SJCRH30 (cell line): ENCODE measurements at places on chromosomes 1 and 21. TPM values are rescaled to one million over a fixed set of nuclear protein-coding genes. Genes with fewer than 3 reads are reported as not detected.

KIF17 gene
- 0.06 and 0.10 TPM in 2 replicates for total RNA-seq

OR2T33 gene
- total RNA-seq, result not detected in 2 replicates

ACTL8 gene
- total RNA-seq, result 0.08 and 0.13 TPM in 2 replicates

GRCh38 chr1:40317394-40318074 is 448 bp upstream of the COL9A2 start:
- no peaks in the 10 kb centered on the region for H3K36me3 ChIP-seq
- no peak overlapping the region for H3K27ac ChIP-seq
- H3K4me3 ChIP-seq, result no peak overlapping the region
- peaks cover 22% of the 10 kb centered on the region for H3K4me1 ChIP-seq

GRCh38 chr1:207922554-207922953 is 11.6 kb upstream of the CD34 start:
- H3K27ac ChIP-seq, result no peak overlapping the region
- no peak overlapping the region for H3K4me3 ChIP-seq
- no peak for DNase-seq
- peaks cover 7% of the 10 kb centered on the region for H3K27me3 ChIP-seq

- no peaks in the 10 kb centered on the region for H3K27me3 ChIP-seq
- peak overlapping the region; percentile 66 for H3K4me3 ChIP-seq
- H3K4me1 ChIP-seq, result peaks cover 5% of the 10 kb centered on the region; the same call in 1 of the 2 replicates
- peak overlapping the region; percentile 78 for H3K27ac ChIP-seq
- 0 out of 2 replicates have a peak, but pooled peaks cover 5% of the 10 kb centered on the region for H3K36me3 ChIP-seq
These were observed 633 bp upstream of the RFX5 start for GRCh38 chr1:151347523-151348246.

DNA sequence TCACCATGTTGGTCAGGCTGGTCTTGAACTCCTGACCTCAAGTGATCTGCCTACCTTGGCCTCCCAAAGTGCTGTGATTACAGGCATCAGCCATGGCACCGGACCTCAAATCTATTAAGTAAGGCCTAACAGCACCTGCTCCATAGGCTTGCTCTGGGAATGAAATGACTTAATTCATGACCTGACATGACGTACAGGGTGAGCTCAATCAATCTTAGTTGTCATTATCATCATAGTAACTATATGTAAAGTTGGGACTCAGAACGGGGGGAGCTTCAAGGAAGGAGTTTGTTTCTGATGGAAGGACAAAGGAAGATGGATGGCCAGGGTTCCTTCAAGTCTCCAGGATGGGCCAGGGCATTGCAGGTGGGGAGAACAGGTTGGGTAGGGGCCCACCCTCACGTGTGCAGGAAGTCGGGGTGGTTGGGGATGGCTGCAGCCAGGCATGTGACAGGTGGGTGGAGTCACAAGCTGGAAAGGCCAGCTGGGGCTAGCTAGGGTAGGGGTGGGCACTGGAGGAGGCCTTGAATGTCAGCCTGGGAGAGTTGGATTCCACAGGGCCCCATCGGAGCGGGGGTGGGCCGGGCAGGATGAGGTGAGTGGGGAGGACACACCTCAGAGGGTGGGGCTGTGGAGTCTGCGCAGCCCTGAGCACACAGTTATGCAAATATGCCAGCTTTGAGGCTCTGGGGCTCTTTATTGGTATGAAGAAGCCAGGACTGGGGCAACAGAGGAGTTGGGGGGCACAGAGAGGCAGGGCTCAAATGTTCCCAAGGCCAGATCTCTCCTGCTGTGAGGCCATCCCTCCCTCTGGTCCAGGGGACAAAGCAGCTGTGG is 9.6 kb downstream of the TRIM62 start:
- H3K4me3 ChIP-seq, result no peak overlapping the region
- DNase-seq, result no peak
- peaks cover 37% of the 10 kb centered on the region for H3K4me1 ChIP-seq
- no peaks in the 10 kb centered on the region for H3K27me3 ChIP-seq
- peaks cover 34% of the 10 kb centered on the region for H3K36me3 ChIP-seq
- no peak overlapping the region for H3K27ac ChIP-seq

DNA sequence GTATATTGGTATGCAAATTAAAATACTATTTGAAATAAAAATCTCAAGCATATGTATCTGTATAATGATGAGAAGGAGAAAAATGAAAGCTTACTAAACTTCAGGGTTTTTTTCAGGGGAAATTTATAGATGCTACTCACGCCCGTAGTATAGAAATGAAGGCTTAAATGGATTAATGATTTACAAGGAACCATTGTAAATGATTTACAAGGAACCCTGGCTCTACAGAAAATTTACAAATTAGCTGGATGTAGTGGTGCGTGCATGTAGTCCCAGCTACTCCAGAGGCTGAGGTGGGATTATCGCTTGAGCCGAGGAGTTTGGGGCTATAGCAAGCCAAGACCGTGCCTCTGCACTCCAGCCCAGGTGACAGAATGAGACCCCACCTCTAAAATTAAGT is 150.5 kb downstream of the PCBP3 start:
- no peak overlapping the region for H3K27ac ChIP-seq
- H3K27me3 ChIP-seq, result no peaks in the 10 kb centered on the region
- no peak for DNase-seq
- H3K4me1 ChIP-seq, result no peaks in the 10 kb centered on the region
- no peaks in the 10 kb centered on the region for H3K36me3 ChIP-seq

- peaks cover 48% of the 10 kb centered on the region for H3K36me3 ChIP-seq
- peak overlapping the region; percentile 3; the same call in 1 of the 2 replicates for H3K27ac ChIP-seq
- peak; percentile 50 for DNase-seq
- 0 out of 2 replicates have a peak, but pooled peaks cover 3% of the 10 kb centered on the region for H3K4me1 ChIP-seq
- no peak overlapping the region for H3K4me3 ChIP-seq
These were observed 166.5 kb upstream of the CD34 start for GRCh38 chr1:208077232-208078075.

- H3K27ac ChIP-seq, result no peak overlapping the region
- H3K36me3 ChIP-seq, result no peaks in the 10 kb centered on the region
These were observed 200.8 kb downstream of the RHOU start for GRCh38 chr1:228935855-228936727.

DNA sequence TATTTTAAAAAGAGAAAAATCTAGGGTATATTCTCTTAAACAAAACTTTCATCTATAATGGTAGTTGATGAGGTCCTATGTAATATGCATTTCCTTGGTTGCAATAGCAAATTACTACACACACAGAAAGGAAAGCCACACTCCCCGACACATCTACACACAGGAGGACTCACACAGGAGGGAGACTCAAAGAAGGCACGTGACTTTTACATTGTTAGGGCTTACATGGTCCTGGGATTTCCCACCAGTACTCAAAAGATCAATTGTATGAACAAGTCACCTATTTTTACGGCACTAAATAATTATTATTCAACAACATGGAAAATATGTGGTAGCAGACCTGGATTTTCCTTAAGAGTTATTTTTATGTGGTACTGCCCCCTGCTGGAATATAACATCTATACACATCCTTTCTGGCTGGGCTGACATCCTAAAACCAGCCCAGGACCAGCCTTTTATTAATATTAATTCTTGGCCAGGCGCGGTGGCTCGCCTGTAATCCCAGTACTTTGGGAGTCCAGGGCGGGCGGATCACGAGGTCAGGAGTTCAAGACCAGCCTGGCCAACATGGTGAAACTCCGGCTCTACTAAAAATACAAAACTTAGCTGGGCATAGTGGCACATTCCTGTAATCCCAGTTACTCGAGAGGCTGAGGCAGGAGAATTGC is 33.9 kb upstream of the LGALS8 start:
- no peak overlapping the region for H3K4me3 ChIP-seq
- peaks cover 6% of the 10 kb centered on the region for H3K4me1 ChIP-seq
- no peaks in the 10 kb centered on the region for H3K36me3 ChIP-seq

- no peak overlapping the region for H3K4me3 ChIP-seq
- no peaks in the 10 kb centered on the region for H3K27me3 ChIP-seq
- no peak overlapping the region for H3K27ac ChIP-seq
- H3K36me3 ChIP-seq, result no peaks in the 10 kb centered on the region; the same call in 1 of the 2 replicates
- DNase-seq, result no peak
- H3K4me1 ChIP-seq, result no peaks in the 10 kb centered on the region
These were observed 76.6 kb downstream of the MAST2 start for GRCh38 chr1:45879885-45880598.

- no peaks in the 10 kb centered on the region for H3K36me3 ChIP-seq
- DNase-seq, result no peak
- no peak overlapping the region for H3K4me3 ChIP-seq
- no peaks in the 10 kb centered on the region for H3K27me3 ChIP-seq
- H3K4me1 ChIP-seq, result no peaks in the 10 kb centered on the region
These were observed 834.0 kb upstream of the TMPRSS15 start for GRCh38 chr21:19237608-19238007.

DNA sequence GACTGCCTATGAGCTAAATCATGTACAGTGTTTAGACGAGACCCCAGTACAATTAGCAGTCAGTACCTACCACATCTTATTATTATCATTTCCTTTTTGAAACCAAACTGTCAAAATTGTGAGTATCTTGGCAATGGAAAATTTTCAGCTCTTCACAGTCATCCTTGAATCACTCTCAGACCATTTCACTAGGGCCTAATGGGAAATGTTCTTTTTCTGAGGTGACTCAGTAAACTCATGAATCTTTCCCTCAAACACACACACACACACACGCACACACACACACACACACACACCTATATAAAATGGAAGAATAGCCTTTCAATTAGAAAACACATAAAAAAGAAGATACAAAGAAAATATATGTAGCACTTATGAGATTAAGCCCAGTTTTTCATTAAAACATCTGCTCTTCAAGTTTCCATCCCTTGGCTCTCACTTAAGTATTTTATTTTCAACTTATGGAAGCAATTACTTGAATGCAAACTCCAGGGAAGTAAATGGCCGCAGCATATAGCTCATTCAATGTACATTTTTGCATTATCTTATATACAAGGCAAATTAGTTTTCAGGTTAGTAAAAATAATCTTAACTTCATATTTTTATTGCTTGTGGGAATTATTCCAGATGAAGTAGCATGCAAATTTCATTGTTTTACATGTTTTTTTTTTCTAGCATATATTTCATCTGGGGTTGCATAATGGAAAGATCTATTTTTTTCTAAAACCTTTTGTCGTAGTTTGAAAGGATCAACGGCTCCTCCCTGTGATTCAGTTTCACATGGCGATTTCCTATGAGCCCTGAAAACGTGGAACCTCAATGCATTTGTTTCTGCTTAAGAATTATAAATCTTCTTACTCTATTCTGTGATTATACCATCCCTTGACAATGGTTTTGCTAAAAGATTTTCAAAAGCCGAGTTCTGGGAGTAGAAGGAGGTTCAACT is 46.3 kb upstream of the TMPRSS15 start:
- no peaks in the 10 kb centered on the region for H3K27me3 ChIP-seq
- no peaks in the 10 kb centered on the region for H3K36me3 ChIP-seq
- H3K4me1 ChIP-seq, result no peaks in the 10 kb centered on the region
- no peak overlapping the region for H3K4me3 ChIP-seq
- no peak overlapping the region for H3K27ac ChIP-seq
- DNase-seq, result no peak

DNA sequence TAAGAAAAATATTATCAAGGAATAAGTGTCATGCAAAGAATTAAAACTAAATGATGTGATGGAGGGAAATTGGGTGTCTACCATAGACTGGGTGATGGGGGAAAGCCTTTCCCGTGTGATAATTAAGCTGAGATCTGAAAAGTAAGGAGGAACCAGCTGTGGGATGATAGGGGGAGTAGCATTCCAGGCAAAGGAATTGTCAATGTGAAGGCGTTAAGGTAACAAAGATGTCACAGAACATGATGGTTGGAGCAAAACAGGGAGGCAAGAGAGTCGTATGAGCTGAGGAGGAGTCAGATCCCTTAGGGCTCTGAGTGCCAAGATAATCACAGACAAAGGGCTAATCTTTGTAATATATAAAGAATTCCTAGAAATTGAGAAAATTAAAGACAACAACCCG is 170.1 kb downstream of the CDC7 start:
- H3K27me3 ChIP-seq, result no peaks in the 10 kb centered on the region
- no peak overlapping the region for H3K4me3 ChIP-seq
- no peak for DNase-seq
- no peaks in the 10 kb centered on the region for H3K36me3 ChIP-seq

DNA sequence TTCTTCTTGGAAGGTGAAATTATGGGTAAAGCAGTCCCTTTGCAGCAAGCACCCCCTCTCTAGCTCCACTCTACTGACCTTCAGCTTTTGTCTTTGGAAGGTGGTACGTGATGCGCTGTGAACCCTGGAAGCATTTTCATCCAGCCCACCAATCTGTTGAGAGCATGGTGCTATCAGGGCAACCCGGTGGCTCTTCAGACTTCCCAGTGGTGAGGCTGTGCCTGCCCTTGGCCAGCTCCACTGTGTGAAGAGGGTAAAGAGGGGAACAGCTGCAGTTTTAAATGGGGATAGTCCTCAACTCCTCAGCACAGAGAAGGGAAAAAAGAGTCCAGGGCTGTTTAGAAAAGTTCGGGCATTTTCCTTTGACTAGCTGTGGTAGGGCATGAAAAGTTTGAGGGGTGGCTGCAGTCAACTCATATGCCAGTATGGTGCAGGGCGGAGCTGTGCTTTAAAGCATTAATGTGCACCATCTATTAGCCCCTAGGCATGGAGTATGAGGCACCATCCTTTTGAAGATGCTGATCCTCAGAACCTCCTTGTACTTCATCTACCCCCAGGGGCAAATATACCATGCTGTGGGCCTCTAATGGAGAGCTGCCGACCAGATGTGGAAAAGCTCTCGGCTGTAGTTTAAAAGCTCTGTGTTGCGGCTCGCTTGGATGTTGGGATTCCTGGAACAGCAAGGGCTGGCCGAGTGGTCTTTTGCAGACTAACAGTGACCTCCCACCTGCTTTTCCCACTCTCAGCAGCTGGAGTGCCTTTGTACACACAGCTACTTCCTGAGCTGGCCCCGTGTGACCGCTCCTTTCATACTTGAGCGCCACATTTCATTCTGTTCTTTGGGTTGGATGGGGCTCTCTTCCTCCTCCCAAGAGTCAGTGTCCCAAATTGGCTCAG is 123.0 kb downstream of the PEX14 start:
- no peaks in the 10 kb centered on the region for H3K36me3 ChIP-seq
- no peaks in the 10 kb centered on the region for H3K27me3 ChIP-seq
- peak; percentile 42 for DNase-seq
- no peak overlapping the region for H3K27ac ChIP-seq
- no peak overlapping the region for H3K4me3 ChIP-seq
- H3K4me1 ChIP-seq, result peaks cover 13% of the 10 kb centered on the region

DNA sequence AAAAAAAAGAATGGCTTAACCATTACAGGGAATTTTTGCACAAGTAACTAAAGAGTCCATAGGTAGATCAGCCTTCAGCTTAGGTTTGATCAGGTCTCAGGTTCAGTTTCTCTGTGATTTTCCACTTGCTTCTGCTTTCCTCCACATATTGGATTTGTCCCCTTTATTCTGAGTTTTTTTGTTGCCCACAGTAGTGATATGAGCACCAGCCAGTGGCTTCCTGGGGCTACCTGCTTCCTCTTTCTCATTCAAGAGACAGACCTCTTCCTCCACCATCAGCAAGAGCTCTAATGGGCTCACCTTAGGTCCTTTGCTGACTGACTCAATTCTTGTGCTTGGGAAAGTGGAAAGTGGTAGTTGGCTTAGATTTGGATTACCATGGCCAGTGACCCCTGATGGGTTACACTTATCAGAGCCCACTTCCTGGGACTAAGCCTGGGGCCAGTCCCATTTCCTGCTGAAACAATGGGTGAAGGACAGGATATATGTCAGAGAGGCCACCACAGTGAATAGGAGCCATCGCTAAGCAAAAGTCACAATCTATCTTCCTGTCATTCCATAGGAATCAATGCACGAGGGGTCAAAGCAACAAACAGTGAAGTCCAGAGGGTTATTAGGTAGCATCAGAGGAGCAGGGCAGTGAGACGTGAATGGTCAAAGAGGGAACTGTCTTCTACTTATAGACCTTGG is 12.8 kb upstream of the PLA2G2E start:
- H3K27ac ChIP-seq, result no peak overlapping the region
- no peak overlapping the region for H3K4me3 ChIP-seq
- H3K4me1 ChIP-seq, result no peaks in the 10 kb centered on the region
- no peak for DNase-seq
